ENCODE measurements at places on chromosomes 3 and 15.

- no peak for DNase-seq
Observed at GRCh38 chr15:70046679-70047369, 50.9 kb downstream of the TLE3 start.

GRCh38 chr15:90818251-90819210, 49.9 kb upstream of the FURIN start:
- DNase-seq, result no peak

GRCh38 chr3:159859836-159860235, 128.8 kb upstream of the IL12A start:
- no peak for DNase-seq

GRCh38 chr3:106183762-106184391, 315.1 kb upstream of the CBLB start:
- DNase-seq, result peak; percentile 30

- DNase-seq, result no peak
Observed at GRCh38 chr3:9169326-9169725, 80.1 kb downstream of the SRGAP3 start.

DNA sequence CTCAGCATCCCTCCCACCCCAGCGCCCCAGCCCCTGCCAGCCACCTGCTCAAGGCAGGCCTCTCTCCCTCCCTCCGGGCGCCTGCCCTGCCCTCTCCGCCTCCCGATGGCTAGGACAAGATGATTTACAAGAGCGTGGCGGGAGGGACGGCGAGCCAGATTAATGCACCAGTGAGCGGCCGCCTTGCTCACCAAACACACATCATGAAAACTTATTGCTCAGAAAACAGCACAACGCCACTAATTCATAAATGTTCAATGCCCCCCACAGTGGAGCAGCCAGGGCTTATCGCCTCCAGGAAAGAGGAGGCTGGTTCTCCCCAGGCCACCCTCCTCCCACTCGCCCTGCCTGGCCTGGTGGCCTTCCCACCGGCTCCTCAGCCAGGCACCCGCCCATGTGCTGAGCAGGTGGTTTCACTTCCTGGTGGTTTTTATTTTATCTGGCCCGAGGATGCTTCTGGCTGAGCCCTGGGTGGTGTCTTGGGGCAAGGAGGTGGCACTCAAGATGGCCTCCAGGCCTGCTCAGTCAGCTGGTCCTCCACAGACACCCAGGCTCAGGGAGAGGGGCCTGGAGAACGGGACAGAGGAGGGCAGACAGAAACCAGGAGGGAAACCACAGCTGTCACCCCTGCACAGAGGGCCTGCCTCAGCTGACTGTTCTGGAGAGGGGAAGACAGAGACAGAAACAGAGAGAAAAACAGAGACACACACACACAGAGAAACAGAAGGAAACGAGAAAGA, 284.9 kb downstream of the UACA start:
- DNase-seq, result no peak

- no peak for DNase-seq
Observed at GRCh38 chr15:49521802-49522201, 98.8 kb downstream of the FGF7 start.

DNA sequence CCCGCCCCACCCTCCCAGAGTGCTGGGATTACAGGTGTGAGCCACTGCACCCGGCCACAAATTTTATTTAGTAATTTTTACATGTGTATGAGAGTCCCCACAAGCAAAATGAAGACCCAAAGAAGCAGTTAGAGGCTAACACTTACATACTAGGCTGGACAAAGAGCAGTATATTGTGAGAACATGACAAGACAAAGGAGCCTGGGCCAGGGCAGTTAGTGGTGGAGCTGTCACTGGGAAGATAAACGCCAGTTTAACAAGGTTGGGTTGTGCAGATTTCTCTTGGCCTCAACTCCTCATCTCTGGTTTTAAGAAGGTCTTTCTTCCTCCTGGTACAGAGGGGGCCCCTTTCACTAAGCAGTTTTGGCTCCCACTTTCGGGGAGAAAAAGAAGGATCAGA, 19.9 kb upstream of the FAM174B start:
- no peak for DNase-seq

DNA sequence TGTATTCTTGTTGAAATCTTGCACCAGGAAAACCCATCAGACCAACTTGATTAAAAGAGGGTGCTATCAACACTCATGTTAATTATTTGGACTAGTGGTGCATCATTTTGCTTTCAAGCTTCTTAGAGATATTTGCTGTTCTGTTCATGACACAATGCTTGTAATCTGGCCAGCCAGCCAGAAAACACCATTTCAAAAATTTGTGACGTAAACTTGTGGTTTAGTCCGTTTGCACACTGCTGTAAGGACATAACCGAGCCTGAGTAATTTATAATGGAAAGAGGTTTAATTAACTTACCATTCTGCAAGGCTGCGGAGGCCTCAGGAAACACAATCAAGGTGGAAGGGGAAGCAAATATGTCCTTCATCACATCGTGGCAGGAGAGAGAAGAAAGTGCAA, 374.3 kb upstream of the TGFBR2 start:
- DNase-seq, result no peak

GRCh38 chr3:3603351-3603750, 195.9 kb upstream of the LRRN1 start:
- DNase-seq, result no peak

DNA sequence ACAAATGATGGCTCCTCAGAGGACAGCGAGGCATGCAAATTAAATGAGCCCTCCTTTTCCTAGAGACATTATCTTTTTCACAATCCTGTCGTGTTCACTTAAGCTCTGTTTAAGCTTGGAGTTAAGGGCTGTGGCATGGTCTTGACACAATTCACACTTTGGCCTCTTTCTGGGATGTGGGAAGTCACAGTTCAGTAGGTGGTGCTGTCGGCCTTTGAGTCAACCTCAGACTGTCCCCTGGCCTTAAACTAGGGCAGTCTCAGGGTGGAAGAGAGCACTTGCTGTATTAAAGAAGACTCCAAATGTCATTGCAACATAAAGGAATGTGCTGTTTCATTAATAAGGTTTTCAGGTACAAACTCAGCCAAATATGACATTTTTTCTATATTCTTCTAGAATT, 351.0 kb downstream of the MCTP2 start:
- DNase-seq, result no peak

GRCh38 chr15:87591582-87591981, 665.0 kb downstream of the NTRK3 start:
- no peak for DNase-seq

DNA sequence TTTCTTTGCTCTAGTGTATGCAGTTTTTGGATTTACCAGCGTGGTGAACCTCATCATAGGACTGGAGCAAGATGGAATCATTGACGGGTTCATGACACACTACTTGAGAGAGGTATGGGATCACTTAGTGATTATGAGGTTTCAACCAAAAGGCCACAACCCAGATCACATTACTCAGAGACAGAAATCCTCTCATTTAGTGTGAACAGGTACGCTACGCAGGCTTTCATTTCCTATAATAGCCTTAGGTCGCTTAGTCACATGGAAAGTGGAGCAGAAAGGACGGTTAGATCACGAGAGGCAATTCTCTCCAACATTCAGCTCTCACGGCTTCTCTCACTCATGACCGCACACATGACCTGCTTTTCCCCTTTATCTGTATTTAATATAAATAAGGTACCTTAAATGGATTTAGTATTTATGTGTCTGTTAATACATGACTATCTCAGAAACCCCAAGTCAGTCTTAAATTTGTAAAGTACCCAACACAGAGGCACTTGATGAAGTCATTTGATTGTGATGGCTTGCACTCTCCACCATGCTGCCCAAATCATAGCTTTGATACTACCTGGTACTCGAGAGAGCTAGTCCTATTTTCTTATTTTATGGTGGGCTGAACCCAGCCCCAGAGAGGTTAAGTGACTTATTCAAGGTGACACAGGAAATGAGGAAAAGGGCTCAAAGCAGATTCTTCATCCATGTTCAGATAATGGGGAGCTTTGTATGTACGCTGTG, 8.6 kb downstream of the TM6SF1 start:
- DNase-seq, result no peak

DNA sequence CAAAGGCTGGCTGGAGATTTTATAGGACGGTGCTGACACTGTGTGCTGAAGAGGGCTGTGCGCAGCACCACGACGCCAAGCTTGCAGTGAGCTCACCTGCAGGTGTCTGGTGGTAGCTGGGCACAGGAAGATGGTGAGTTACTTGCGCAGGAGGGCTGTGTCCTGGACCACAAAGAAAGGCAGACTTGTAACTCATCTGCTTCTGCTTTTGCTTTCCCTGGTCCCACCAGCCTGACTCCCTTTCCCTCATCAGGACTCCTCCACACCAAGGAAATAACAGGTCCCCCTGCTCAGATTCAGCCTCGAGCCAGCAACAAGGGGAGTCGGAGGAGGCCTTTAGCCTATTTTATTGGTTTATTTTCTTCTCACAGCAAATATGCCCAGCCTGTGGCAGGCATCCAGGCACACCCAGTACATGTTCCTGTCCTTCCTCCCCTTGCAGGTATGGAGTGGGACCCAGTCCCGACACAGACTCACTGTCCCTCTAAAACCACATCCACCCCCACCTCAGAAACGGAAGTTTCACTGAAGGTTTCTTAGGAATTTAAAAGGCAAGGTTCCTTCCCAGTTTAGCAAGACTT, 35.6 kb upstream of the FLNB start:
- DNase-seq, result peak; percentile 93

DNA sequence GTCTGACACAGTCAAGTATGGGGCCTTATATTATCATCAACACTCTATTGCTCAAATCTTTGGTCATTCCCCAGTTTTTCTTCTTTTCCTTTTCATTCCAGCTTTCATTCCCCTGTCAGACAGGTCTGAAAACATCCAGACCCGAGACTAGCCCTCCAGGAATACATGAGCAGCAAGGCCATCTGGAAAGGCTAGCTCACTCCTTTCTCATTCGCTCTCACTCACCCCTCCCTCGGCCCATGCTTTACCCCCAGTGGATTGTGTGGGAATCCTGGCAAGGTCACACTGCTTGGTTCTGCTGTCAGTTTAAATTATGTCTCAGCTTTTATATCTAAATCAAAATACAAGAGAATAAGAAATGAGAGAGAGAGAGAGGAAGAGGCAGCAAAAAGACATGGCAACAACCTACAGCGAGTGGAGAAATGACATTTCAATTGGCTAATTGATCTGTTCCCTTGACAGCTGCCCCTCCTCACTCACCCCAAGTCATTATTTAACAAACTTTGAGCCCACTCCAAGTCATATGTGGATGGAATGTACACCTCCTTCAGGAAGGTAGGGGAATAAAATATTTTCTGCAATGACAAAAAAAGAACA, 962.2 kb downstream of the TUSC7 start:
- DNase-seq, result no peak

DNA sequence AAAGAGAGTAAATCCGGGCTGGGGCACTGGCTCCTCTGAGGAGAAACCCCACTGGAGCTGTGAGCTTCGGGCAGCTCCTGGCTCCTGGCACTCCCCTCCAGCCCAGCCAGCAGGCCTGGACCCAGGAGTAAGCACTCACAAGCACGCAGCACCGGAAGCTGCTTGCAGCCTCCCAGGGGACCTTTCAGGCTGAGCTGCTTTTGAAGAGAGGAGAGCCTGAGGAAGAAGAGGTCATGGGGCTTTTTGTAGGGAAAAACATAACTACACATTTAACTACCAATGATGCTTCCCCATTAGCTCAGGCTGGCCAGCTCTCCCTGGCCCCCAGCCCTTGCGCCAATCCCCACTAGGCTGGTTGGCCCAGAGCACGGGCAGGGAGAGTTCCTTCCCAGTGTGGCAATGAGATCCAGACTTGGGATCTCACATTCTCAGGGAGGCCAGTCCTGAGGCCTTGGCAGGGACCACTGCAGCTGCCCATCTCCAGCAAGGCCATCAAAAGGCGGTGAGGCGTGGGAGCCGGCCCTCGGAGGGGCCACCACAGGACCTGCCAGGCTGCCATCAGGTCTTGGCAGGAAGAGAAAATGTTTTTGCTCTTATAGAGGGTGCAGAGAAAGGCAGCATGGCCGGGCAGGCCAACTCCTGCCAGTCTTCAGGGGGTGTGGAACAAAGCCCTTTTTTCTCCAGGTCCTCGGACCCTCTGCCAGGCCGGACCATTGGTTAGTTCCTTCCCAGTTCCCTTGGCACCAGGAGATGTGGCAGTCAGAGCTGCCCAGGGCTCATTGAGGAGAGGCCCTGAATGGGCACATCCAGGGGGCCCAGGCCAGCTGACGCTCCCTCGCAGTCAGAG, 41.5 kb upstream of the MFGE8 start:
- no peak for DNase-seq

- no peak for DNase-seq
Observed at GRCh38 chr15:67076147-67076843, 10.9 kb downstream of the SMAD3 start.
